ENCODE measurements at places on chromosomes 2 and 18.

DNA sequence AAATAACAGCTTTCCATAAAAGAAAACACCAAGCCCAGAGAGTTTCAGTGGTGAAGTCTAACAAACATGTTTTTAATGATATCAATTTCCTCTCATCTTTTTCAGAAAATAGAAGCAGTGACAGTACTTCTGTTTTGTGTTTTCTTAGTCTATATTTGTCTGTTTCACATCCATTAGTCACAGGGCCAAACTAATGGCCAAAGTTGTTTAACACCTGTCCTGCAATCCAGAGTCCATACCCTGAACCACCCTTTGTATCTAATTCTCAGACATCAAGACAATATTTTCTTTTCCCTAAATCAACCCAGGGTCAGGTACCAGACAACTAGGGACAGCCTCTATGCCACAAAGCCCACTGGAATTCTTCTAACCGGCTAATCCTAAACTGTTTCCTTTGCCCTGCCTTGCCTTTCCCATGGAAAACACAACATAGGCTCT lies 25.9 kb downstream of the TMSB10 start:
- DNase-seq = no peak

DNA sequence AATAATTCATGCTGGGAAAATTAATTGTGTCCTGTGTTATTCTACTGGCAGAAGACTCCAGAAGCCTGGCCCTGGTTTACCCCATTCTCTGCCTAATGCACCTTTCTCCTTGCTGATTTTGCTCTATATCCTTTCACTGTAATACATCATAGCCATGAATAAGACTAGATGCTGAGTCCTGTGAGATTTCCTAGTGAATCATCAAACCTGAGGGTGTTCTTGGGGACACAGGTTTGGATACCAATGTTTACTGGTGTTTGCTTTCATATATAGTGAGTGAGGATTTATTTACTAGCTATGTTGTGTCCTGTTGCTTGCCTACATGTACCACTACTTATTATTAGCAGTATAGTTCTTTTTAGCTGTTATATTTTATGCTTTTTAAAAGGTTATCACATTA lies 6.5 kb downstream of the METTL5 start:
- no peak for DNase-seq

GRCh38 chr18:50289108-50289443 lies 1.6 kb upstream of the CXXC1 start:
- no peak for DNase-seq

DNA sequence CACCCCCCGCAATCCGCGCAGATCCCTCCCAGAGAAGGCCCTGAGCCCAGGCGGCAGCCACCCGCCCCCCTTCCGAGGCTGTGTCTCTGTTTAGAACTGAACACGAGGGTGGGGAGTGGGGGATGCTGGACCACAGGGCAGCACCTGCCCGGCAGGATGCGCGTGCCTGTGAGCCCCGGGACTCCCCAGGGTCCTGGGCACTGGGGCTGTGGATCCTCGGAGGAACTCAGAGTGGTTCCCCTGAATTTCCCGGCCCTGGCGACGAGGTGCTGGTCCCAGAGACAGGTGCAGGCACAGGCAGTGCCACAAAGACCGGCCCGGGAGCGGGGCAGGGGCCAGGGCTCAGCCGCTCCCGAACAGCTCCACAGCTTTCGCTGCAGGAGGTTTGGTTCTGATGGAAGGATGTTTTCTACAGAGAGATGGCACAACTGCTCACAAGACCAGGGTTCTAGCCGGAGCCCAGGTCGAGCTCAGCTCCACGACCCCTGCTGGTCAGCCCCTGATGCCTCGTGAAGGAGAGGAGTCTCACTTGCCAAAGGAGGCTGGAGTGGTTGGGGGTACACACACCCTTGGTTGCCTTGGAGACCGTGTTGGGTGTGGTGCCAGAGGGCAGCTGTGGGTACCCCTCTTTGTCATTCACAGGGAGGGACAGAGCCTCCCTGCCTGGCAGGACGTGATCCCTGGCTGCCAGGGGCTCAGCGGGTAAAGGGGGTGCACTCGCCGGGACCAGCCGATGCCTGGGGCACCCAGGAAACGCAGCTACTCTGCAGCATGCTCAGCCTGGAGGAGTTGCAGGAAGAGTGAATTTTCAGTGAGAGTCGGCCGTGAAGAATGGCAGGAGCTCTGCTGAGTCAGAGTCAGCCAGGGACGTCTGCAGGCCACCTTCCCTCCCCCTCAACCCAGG lies 4.4 kb upstream of the NEU4 start:
- no peak for DNase-seq

- DNase-seq = no peak
Measured at GRCh38 chr2:233059797-233060500, at the start of gene INPP5D. Gene INPP5D, plus strand, starts transcription at chr2:233060342. Its CDS starts 137 bp downstream, at chr2:233060479.

GRCh38 chr2:9336576-9337314 lies 86.6 kb downstream of the ITGB1BP1 start:
- DNase-seq = peak; percentile 62

GRCh38 chr2:217063238-217063755 lies 203.4 kb upstream of the TNP1 start:
- DNase-seq = no peak

Measured in left renal cortex interstitium (tissue), 4 donors.